ENCODE measurements at places on chromosomes 2 and 18.
A peak's percentile ranks its signal among the peaks of the same experiment; 100 is the strongest.

GRCh38 chr2:226671141-226671676 lies 128.4 kb downstream of the IRS1 start:
- no peak for DNase-seq

DNA sequence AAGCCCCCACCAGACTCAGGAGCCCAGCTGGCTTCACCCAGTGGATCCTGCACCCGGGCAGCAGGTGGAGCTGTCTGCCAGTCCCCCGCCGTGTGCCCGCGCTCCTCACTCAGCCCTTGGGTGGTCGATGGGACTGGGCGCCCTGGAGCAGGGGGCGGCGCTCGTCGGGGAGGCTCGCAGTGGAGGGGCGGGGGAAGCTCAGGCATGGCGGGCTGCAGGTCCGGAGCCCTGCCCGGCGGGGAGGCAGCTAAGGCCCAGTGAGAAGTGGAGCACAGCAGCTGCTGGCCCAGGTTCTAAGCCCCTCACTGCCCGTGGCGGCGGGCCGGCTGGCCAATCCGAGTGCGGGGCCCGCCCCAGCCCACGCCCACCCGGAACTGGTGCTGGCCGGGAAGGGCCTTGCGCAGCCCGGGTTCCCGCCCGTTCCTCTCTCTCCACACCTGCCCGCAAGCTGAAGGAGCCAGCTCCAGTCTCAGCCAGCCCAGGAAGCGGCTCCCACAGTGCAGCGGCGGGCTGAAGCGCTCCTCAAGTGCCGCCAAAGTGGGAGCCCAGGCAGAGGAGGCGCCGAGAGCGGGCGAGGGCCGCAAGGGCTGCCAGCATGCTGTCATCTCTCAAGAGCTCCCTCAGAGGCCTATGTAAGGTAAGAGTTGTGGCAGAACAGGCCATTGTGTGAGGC lies 1307.8 kb upstream of the TMEFF2 start:
- no peak for DNase-seq

GRCh38 chr2:67883316-67884087 lies 179.3 kb downstream of the C1D start:
- no peak for DNase-seq

DNA sequence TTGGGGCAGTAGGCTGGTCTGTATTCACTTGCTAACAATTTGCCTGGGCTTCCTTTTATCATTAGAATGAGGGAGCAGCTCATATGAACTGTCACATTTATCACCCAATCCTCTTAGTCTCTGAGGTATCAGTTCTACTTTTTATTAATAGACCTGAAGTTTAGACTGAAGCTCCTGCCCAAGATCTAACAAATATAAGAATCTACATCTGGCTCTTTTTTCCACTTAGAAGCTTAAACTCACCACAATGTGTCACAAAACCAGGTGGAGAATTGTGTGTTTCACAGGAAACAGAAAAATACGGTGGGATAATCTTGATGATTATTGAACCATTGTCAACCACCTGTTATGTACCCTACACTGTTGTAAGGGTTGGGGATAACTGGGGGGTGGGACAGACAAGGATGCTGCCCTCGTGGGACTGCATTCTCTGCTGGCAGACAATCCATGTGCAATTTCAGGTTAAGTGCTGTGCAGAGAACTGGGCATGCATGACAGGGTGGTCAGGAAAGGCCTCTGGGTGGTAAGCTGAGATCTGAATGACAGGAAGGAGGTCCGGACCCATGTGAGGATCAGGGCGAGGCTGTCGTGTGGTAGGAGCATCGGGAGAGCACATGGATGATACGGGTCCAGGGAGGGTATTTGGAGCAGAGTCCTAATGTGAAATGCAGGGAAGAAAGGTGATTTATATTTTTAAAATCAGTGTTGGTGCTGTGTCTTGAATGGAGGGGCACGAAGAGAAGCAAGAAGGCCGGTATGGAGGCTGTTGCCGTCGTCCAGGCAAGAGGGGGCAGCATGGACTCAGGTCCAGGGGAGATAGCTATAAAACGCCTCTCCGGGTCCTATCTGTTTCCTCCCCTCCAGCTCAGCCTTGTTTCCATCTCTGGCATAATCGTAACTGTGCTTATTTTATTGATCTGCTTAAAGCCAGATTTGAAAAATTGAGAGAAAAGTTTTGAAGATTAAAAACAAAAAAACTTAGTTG lies 17.6 kb downstream of the MYL12B start:
- no peak for DNase-seq

DNA sequence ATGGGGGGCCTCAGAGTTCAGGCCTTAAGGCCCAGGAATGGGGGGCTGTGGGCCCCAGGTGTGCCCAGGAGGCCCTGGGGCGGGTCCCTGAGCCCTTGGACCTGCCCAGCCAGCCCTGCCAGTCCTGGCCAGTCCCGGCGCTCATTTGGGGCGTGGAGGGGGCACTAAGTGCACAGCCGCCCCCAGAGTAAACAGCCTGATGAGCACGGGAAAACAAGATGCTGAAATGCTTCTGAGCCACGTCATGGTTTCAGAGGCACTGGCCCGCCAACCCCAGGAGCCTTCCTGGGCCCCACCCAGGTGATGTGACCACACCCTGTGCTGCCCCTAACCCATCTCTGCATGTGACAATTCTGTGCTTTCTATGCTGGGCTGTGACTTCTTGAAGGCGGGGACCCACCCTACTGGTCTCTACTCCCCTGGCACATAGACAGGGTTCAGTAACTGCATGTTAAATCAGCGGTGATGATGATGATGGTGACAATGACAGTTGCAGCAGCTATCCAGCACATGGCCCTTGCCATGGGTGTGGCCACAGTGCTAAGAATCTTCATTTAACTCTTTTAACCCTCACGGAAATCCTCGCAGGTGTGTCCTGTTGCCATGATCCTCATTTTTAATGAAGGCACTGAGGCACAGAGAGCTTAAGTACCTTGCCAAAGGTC lies 28.1 kb upstream of the ASPRV1 start:
- no peak for DNase-seq

DNA sequence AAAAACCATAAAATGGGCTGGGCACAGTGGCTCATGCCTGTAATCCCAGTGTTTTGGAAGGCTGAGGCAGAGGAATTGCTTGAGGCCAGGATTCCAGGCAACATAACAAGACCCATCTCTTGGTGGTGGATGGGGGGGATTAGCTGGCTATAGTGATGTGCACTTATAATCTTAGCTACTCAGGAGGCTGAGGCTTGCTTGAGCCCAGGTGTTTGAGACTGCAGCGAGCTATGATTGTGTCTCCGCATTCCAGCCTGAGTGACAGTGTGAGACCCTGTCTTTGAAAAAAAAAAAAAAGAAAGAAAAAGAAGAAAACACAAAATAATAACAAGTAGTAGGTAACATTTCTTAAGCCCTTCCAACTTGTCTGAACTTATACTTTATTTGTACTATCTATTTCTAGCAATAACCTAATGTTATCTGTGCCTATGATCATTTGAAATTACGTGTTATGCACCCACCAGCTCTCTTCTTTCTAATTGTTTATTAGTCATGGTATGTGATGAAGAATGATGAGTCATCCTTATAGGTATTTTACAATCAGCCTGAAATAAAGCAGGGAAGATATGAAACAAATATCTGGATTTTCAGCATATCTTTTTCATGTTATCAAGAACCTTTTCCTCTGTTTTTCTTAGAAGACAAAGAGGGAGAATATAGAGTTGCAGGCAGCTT lies 129.3 kb upstream of the UNC80 start:
- peak; percentile 27 for DNase-seq

DNA sequence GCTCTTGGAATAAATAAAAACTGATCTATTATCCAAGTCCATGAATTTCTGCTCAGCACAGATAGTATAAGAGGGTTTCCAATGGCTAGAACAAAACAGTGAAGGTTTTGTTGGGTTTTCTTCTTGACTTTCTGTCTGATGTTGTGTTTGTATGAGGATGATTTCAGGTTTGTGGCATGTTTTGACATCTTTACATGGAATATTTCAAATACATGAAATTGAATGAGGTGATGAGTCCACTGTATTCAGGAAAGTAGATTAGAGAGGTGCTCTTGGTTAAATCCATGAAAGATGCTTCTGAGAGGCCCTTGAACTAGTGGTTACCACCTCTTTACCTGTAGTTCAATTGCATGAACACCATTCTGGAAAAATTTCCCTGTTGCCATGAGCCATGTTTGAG lies 84.3 kb downstream of the RAPGEF4 start:
- no peak for DNase-seq

DNA sequence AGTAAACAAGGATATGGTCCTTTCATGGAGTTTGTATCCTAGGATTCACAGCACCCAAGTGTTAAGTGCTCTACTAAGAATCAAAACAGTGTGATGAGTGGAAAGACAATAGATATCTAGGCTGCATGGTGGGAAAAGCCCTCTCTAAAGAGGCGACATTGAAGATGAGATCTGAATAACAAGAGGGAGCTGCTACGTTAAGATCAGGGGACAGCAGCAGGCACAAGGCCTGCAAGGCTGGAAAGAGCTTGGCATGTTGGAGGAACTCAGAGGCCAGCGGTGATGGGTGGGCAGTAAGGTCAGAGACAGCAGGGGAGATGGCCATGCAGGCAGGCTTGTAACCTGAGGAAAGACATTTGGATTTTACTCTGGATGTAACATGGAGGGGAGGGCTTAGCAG lies 177.5 kb downstream of the GFPT1 start:
- DNase-seq: no peak

- DNase-seq: no peak
Observed at GRCh38 chr2:105567996-105568494, 169.2 kb upstream of the FHL2 start.

GRCh38 chr2:237704501-237705434 lies 77.4 kb downstream of the LRRFIP1 start:
- DNase-seq: peak; percentile 47

- DNase-seq: no peak
Observed at GRCh38 chr2:176851889-176852483, 360.6 kb upstream of the HNRNPA3 start.

GRCh38 chr2:65097844-65098243 lies 32.1 kb downstream of the RAB1A start:
- DNase-seq: no peak

GRCh38 chr18:58721566-58722239 lies 50.4 kb downstream of the MALT1 start:
- DNase-seq: peak; percentile 45

- no peak for DNase-seq
Observed at GRCh38 chr2:42172566-42172965, 3.4 kb downstream of the EML4 start.

GRCh38 chr2:73069855-73070642 lies 1.5 kb downstream of the SFXN5 start:
- DNase-seq: no peak

GRCh38 chr2:201040867-201041628 lies 30.4 kb downstream of the HYCC2 start:
- no peak for DNase-seq

DNA sequence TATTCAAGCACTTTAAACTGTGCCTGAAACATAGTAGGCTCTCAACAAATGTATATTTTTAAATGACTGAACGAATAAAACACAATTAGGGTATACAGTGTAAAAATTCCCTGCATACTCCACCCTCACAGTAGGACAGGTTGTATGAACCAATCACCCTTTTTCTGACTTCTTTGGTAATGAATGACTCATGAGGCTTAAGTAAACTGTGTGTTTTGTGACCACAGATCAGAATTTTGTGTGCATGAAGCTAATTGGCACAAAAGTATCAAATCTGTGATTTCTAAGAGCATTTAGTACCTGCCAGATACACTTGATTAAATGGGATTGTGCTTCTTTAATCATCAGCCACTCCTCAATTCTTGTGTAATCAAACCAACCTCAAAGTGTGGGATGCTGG lies 109.9 kb upstream of the MAP4K3 start:
- DNase-seq: no peak

DNA sequence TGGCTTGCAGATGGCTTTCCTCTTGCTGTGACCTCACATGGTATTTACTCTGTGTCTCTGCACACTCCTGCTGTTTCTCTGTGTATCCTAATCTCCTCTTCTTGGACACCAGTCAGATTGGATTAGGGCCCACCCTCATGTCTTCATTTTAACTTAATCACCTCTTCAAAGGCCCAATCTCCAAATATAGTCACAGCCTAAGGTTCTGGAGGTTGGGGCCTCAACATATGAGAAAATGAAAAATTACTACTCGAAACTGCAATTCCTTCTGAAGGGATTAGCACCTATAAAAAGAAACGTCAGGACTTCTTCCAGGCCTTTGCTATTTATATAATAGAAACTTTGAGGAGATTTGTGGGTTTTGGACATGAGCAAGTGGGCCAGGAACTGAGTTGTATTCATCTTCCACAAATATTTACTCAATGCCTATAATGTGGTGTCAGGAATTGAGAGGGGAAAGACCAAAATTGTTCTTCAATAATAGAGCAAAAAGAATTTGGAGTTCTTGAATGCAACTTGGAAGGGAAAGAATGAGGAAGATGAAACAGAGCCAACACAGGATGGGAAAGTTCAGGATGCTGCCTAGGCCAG lies 270.0 kb upstream of the FN1 start:
- DNase-seq: peak; percentile 88

GRCh38 chr2:96923810-96924774 lies 54.2 kb upstream of the SEMA4C start:
- no peak for DNase-seq

GRCh38 chr2:219001577-219002394 lies 8.6 kb upstream of the CRYBA2 start:
- no peak for DNase-seq

DNA sequence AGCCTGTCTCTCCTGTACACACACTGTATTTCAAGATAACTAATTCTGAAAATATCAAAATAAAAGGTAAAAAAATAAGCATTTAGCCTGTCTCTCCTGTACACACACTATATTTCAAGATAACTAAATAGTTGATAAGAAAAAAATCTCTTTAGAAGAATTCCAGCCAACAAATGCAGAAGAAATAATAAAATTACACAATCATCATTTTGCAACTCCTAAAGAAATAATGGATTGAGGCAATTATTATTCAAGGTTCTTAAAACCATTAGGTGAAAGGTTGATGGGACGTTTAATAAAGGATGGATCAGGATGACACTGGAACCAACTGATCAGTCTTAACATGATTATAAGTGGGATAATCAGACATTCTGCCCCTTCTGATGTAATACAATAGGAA lies 148.0 kb upstream of the FN1 start:
- DNase-seq: no peak

- DNase-seq: peak; percentile 68
Observed at GRCh38 chr2:67256892-67257291, 140.2 kb upstream of the ETAA1 start.

GRCh38 chr2:86488561-86489250 lies 47.5 kb downstream of the KDM3A start:
- no peak for DNase-seq

GRCh38 chr2:16386431-16386830 lies 279.2 kb downstream of the CYRIA start:
- no peak for DNase-seq

DNA sequence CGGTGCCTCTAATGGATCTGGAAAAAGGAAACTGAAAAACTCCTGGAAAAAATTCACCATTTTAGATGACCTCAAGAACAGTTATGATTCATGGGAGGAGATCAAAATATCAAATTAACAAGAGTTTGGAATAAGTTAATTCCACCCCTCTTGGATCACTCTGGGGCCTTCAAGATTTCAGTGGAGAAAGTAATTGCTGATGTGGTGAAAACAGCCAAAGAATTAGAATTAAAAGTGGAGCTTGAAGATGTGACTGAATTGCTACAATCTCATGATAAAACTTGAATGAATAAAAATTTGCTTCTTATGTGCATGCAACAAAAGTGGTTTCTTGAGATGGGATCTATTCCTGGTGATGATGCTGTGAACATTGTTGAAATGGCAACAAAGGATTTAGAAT lies 974.4 kb upstream of the GYPC start:
- no peak for DNase-seq
